ENCODE measurements at places on chromosomes 3 and 15. TPM values are rescaled to one million over a fixed set of nuclear protein-coding genes. Genes with fewer than 3 reads are reported as not detected.
A peak's percentile ranks its signal among the peaks of the same experiment; 100 is the strongest.

The FGF12 gene
- 6.6 TPM for total RNA-seq

The IGSF11 gene
- total RNA-seq, result 4.1 TPM

The MINAR1 gene
- 1.5 TPM for total RNA-seq

The GOLGA8N gene
- 0.26 TPM for total RNA-seq

The TRMT10C gene
- total RNA-seq, result 85.9 TPM

The NOX5 gene
- not detected for total RNA-seq

The IDH3A gene
- 19.3 TPM for total RNA-seq

The PPM1L gene
- 25.2 TPM for total RNA-seq

The TBC1D21 gene
- total RNA-seq, result not detected

The NKIRAS1 gene
- 30.9 TPM for total RNA-seq

The SAXO2 gene
- total RNA-seq, result 1.4 TPM

DNA sequence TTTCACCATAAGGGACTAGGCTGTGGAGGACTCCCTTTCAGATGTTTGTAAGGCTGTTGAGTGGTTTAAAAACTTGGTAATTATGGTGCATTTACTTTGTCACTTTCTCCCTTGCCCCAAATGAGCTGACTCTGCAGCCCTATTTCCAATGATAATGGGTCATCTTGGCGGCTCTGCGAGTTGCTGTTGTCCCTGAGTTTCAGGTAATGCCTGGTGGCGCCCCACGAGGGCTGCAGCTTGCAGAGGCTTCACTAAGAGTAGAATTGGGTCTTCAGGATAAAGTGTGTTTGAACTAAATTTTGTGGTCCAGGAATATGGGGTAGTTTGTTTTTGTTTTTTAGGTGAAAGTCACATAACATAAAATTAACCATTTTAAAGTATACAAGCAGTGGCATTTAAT lies 450.1 kb upstream of the CFAP20DC start:
- DNase-seq, result no peak

GRCh38 chr3:54670201-54671000 lies 257.5 kb downstream of the LRTM1 start:
- DNase-seq, result peak; percentile 44

- DNase-seq, result no peak
Measured at GRCh38 chr15:41437448-41437847, 20.6 kb downstream of the RTF1 start.

DNA sequence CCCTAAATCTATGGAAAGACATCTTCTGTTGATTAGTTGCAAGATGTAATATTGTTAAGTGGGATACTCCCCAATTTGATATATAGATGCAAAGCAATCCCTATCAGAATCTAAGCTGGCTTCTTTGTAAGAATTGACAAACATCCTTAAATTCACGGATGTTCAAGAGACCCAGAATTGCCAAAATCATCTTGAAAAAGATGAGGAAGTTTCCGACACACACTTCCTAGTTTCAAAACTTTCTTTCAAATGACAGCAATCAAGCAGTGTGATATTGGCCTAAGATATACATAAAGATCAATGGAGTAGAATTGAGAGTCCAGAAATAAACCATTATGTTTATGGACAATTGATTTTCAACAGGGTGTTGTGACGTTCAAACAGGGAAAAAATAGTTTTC lies 383.6 kb downstream of the LPP start:
- no peak for DNase-seq

GRCh38 chr3:115187149-115187757 lies 40.2 kb upstream of the ZBTB20 start:
- DNase-seq, result no peak

- DNase-seq, result peak; percentile 36
Measured at GRCh38 chr15:69861331-69862171, 236.2 kb downstream of the TLE3 start.

DNA sequence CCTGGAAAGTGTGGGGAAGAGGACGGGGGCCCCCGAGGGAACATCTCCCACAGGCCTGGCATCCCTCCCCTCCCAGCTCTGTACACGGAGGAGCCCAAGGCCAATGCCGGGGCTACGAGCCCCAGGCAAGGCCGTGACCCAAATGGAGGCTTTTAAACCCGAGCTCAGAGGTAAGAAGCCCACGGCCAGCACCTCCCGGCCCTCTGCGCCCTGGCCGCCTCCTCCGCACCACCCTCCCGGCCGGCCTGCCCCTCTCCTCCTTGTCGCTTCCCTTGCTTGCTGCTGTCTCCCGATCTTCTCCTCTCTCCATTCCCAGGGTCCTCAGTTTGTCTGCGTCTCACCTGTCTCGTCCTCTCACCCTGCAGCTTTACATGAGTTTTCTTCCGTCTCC lies 1.3 kb downstream of the MUC4 start:
- no peak for DNase-seq

DNA sequence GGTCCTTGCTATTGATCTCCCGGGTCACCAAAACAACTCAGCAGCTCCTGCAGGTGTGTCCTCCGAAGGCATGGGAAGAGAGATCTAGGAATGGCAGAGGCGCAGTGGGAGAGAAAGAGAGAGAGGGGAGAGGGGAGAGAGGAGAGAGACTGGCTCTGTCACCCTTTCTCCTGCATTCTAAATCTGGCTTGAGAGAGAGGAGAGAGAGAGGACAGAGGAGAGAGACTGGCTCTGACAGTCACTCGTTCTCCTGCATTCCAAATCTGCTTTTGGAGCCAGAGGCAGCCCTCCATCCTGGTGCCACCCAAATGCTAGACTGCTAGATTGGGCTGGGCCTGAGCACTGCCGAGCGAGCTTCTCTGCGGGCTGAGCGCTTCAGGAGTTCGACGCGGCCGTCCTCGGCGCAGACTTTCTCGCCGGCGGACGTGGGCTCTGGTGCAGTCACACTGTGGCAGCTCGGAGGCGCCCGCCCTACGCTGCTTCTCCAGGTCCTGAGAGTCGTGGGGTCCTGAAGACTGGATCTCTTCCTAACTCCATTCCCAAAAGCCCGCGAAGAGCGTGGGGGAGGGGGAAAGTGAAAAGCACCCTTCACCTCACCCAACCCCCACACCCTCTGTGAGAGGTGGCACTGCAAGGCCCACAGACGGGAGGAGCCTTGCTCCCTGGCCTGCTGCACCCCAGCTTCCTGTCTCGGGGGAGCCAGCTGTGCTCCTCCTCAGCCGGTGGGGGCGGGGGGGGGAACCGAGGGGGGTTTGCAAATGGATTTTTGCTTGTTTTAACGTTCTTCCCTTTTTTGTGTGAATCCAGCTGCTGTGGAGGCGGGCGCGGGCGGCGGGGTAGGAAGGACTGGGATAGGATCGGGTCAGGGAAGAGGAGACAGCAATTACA lies 222.3 kb downstream of the MEIS2 start:
- DNase-seq, result peak; percentile 57

- DNase-seq, result no peak
Measured at GRCh38 chr3:197229178-197229577, 69.2 kb downstream of the DLG1 start.

GRCh38 chr3:49406571-49407565 lies 4.9 kb downstream of the RHOA start:
- no peak for DNase-seq

DNA sequence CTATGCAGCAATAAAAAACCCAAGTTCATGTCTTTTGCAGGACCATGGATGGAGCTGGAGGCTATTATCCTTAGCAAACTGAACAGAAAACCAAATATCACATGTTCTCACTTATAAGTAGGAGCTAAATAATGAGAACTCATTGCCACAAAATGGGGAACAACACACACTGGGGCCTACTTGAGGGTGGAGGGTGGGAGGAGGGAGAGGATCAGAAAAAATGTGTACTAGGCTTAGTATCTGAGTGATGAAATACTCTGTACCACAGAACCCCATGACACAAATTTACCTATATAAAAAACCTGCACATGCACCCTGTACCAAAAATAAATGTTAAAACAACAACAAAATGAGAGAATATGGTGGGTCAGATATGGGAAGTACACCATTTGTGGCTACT lies 49.6 kb upstream of the AADACL2 start:
- DNase-seq, result no peak

DNA sequence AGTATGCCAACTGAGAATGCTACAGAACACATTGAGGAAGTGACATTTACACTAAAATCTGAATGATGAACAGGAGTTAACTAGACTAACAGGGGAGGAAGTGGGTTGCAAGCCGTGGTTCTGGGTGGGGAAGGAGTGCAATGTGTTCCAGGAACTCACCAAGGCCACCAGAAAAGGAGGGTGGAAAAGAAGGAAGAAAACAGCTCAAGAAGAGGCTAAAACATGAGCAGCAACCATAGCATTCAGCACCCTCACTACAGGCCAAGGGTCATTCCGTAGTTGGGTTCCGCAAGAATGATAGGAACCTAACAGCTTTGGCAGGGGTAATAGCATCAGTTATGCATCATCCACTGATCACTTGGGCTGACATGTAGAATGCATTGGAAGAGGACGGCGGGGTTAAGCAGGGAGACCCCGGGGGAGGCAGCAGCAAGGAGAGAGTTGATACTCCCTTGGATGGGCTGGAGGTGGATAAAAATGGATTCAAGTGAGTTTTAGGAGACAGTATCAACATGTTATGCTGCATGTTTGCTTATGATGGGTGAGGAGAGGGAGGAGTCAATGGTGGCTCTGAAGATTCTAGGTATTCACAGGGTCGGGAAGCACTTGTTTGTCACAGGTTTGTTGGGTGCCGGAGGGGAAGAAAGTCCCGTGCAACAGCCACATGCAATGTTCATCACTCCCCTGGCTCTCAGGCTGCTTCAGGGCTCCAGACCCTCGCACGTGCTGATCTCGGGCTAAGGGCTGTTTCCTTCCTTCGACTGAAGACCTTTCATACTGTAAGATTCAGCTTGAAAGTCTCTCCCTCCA lies 53.2 kb downstream of the LIPC start:
- no peak for DNase-seq

DNA sequence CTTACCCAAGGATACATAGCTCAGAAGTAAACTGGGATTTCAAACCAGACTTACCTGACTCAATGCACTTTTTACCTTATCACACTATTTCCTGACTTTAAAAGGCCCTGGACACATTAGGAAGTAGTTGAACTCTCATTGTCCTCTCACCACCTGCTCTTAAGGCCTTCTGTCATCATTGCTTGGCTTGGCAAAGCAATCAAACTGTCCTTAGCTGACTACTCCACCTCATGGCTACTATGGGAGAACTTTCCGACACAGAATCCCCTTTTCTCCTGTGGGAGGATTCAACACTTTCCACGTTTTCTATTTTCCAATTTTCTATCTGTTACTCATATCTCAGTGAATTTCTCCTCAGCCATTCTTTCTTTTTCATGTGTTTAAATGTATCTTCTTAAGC lies 55.4 kb downstream of the ZNF148 start:
- peak; percentile 2 for DNase-seq

GRCh38 chr3:88219138-88219792 lies 69.5 kb downstream of the C3orf38 start:
- DNase-seq, result peak; percentile 87

DNA sequence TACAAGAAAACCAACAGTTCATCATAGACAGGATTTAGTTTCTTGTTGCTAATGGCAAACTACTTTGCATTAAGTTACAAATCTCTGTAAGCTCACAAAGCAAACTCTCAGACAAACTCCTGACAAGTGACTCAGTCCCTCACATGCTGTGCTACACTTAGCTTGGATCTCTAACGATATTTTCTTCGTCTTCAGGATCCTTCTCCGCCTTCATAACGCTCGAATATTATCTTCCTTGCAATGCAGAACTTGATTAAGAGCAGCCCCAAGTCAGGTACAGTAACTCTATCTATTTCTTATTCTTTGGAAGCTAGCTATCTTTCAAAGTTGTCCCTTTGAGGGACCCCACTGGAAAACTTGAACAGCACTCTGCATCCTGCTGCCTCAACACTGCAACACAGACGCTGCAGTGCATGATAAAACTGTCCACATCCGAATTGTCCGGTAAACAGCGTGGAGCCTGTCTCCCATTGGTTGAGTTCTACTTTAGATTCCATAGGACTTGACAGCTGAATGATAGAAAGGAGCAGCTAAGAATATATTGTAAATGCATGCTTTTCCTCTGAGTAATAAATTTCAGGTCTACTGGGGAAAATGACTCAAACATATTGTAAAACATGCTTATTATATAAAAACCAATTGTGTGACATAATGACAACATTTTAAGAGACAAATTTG lies 61.3 kb downstream of the UACA start:
- DNase-seq, result no peak

DNA sequence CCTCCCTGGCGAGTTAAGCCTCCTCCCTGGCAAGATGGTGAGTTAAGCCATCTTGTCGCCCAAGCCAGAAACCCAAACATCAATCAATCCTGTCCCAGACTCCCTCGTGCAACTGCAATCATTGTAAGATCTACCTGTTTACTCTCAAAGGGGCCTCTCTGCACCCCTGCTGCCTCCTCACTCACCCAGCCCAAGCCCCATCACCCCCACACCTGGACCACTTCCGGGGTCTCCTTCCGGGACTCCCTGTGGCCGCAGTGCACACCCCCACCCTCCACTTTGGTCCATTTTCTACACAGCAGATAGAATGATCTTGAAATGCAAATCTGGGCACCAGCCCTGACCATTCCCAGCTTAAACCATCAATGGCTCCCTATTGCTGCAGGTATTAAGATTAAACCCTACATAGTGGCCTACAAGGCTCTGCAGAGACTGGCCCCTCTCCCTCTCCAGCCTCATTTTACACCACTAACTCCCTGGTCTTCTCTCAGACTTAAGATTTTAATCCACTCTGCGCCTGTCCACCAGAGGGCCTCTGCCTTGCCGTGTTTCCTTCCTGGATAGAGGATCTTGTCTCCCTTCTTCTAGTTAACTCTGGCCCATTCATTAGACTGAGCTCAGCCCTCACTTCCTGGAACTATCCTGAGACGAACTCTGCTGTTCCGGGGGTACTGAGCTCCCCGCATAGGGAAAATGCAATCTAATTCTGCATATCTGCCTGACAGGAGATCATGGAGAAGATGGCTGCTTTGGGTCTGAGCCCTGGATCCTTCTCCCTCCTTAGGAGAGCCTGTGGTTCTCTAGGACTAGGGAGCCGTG lies 41.9 kb upstream of the SLC6A1 start:
- peak; percentile 54 for DNase-seq

GRCh38 chr3:27253831-27254230 lies 115.4 kb downstream of the NEK10 start:
- DNase-seq, result peak; percentile 68
